ENCODE measurements at places on chromosomes 16 and 17.

GRCh38 chr16:79272141-79272577 lies 328.4 kb downstream of the MAF start:
- peak; percentile 78 for DNase-seq

DNA sequence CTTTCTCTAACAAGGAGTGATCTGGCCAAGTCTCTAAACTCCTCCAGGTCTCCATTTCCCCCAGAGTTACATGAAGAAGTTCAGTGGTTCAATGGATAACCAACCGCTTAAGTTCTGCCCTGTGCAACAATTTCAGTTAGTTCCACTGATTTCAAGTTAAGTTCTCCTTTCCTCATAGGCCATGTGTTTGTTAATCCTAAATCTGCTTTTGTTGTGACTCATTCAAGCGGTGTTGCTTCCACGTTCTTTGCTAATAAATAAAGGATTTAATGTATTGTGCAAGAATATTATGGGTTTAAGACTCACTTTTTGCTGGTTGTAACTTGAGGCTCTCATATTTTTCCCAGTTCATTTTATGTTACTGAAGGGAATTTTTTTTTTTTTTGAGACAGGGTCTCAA lies 36.3 kb downstream of the GNA13 start:
- no peak for DNase-seq

GRCh38 chr16:23842137-23842600 lies 6.4 kb downstream of the PRKCB start:
- no peak for DNase-seq

DNA sequence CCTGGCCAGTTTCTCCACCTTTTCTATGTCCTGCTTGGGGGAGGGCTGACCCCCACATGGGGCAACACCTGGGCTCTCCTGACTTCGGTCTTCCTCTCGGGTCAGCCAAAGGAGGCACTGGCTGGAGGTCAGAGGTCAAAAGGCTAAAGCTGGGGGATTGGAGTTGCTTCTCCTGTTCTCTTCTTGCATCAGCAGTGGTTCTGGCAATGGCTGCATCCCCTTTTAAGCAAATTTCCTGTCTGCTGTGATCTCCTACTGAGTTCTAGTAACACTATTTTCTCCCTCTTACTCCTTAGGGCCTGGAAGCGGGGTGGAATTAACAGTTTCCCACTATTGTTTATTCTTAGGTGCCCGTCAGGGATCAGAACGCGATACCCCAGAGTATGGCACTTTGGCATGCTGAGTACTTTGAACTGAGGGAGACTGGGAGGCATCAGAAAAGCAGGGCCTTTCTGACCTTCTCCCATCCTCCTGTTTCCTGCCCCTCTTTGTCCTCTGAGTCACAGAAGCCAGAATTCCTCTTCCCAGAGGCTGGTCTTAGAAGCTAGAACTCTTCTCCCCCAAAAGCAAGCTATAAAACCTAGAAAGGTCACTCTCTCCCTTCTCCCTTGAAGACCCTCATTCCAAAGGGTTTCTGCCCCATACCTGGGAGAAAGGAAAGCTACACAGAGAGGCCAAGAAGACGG lies 268.2 kb downstream of the STX8 start:
- no peak for DNase-seq

DNA sequence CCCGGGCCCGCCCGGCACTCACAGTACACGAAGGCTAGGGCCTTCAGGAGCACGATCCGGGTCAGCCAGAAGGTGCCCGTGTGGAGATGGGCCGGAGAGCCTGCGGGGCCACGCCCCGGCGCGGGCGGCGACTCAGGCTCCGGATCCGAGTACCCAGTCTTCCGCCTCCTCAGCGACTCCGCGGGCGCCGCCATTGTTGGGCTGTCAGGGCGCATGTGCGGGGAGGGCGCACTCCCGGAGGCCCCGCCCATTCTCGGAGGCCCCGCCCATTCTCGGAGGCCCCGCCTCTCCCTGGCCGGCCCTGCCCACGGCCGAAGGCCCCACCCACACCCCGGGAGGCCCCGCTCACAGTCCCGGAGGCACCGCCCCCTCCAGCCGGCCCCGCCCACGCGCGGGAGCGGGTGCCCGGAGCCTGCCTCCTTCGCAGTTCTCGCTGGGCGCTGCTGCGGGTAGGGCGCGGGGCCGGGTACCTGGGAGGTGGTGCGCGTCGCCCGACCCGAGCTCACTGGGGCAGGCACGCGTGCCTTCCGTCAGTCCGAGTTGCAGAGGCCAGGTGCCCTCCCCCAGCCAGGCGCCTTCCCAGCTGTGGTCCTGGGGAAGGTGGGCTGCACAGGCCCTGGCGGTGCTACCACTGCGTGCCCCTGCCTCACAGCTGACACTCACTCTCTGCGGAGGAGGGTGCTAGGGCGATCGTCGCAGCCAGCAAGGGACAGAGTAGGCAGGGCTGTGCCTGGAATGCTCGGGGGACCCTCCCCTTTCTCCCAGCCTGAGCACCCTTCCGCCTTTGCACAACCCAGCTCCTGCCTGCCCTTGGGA lies at the start of gene LMF1:
Gene LMF1, minus strand, starts transcription at position 219 of the 816 bp plus-strand sequence. Its CDS starts 4 bp downstream, at position 215.
- peak; percentile 94 for DNase-seq

Data from CD8-positive, alpha-beta memory T cell (primary cell).